ENCODE measurements at places on chromosomes 2 and 18. TPM values are rescaled to one million over a fixed set of nuclear protein-coding genes. Genes with fewer than 3 reads are reported as not detected.

GRCh38 chr2:149857344-149857743, 269.8 kb upstream of the MMADHC start:
- H3K27me3 ChIP-seq, result no peaks in the 10 kb centered on the region
- no peak overlapping the region for H3K27ac ChIP-seq
- no peak overlapping the region for H3K4me3 ChIP-seq
- peaks cover 42% of the 10 kb centered on the region for H3K4me1 ChIP-seq

- H3K27me3 ChIP-seq, result no peaks in the 10 kb centered on the region
- no peaks in the 10 kb centered on the region for H3K4me1 ChIP-seq
- H3K36me3 ChIP-seq, result peaks cover 19% of the 10 kb centered on the region
These were observed 59.3 kb downstream of the ATL2 start for GRCh38 chr2:38317725-38318124.

GRCh38 chr2:198652461-198652860, 805.3 kb downstream of the SATB2 start:
- H3K4me3 ChIP-seq, result no peak overlapping the region
- no peaks in the 10 kb centered on the region for H3K4me1 ChIP-seq
- H3K36me3 ChIP-seq, result no peaks in the 10 kb centered on the region
- H3K27me3 ChIP-seq, result no peaks in the 10 kb centered on the region
- H3K27ac ChIP-seq, result no peak overlapping the region
- no peak for DNase-seq

Gene REG3A
- not detected for total RNA-seq

DNA sequence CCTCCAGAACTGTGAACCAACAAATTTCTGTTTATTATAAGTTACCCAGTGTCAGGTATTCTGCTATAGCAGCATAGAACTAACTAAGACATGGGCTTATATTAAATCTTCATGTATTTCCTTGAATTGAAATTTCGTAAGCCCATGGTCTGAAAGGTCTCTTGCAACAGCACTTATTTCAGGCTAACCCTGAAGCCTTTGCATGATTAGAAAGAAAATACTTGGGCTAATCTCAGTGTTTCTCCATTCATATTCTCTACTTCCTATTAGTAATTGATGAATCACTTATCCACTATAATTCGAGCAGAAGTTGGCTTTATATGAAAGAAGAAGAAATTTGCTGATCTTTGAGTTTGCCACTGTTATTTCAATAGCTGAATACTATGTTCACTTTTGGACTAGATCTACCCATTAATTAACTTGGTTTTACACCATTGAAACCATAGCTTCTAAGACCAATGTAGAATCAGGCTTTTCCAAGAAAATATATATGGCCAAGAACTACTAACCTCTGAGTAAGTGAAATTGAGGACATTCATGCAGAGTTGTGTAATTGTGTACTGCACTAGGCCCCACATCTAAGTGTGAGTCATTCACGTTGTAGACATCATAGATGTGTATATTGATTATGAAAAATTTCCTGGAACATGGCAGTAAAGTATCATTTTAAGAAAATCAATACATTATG, 731.6 kb downstream of the SOCS6 start:
- no peak overlapping the region for H3K4me3 ChIP-seq
- peaks cover 5% of the 10 kb centered on the region for H3K4me1 ChIP-seq
- H3K36me3 ChIP-seq, result no peaks in the 10 kb centered on the region
- H3K27me3 ChIP-seq, result no peaks in the 10 kb centered on the region
- DNase-seq, result peak; percentile 52

DNA sequence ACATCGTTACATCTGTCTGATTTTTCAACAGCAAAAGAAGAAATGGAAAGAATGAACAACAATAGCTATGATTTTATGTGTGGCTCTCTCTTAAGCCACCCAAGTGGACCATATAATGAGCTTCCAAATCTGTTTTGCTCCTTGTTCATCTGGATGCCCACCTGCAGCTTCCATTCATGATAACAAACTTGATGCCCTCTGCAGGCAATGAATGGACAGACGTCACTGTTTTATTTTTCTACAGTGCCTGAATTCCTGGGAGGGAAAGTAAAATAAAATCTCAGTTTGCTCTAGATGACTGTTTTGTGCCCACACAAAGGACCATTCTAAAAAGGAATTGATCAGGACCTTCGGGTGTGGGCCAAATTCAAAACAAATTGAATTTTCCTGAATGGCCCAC, 5.0 kb downstream of the MREG start:
- no peak overlapping the region for H3K27ac ChIP-seq
- no peak for DNase-seq
- H3K4me1 ChIP-seq, result peaks cover 18% of the 10 kb centered on the region
- H3K4me3 ChIP-seq, result no peak overlapping the region

DNA sequence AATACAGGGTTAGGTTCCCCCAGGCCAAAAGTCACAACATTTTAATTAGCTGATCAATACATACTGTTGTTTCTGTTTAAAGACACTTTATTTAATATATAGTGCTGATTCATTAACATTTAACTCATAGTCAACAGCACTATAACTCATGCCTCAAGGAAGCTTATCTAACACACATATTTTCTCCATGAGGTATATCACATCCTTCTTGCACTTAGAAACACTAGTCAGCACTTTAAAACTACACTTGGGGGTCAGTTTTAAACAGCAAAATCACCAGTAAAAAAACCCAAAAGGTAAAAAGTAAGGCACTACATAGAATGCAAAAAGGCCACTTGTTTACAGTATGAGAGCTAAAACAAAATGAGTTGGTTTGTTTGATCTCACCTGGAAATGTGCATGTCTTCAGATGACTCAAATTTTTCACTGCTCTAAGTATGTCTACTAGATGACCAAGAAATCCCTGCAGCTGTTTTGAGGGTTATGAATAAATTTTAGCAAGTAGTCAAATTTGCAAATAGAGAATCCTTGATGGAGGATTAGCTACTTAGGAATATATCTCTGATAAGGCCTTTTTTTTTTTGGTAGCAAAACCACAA, 54.1 kb upstream of the EPB41L5 start:
- peak; percentile 40 for DNase-seq
- H3K27me3 ChIP-seq, result no peaks in the 10 kb centered on the region

DNA sequence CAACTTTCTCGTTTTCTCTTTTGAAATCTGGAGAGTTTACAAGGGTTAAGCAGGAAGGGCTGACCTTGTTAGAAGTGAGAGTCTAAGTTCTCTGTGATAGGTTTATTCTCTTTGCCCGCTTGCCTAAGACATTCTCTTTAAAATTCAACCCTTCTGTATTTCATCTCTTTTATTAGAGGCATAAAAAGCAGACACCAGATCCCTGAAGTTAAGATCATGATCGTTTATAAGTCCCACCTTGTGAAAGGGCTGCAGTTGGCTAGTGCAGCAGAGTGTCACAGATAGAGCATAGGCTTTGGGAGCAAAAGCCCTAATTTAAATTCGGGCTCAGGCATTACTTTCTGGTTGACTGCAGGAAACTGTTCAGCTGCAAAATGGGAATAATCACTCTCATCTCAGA, 181.2 kb downstream of the EPHA4 start:
- no peak overlapping the region for H3K4me3 ChIP-seq
- no peaks in the 10 kb centered on the region for H3K27me3 ChIP-seq
- H3K4me1 ChIP-seq, result no peaks in the 10 kb centered on the region
- DNase-seq, result no peak
- H3K27ac ChIP-seq, result no peak overlapping the region

GRCh38 chr2:191428141-191428540, 182.9 kb downstream of the MYO1B start:
- no peaks in the 10 kb centered on the region for H3K4me1 ChIP-seq
- no peak for DNase-seq
- no peak overlapping the region for H3K27ac ChIP-seq
- H3K27me3 ChIP-seq, result no peaks in the 10 kb centered on the region
- H3K4me3 ChIP-seq, result no peak overlapping the region

- DNase-seq, result no peak
- H3K4me3 ChIP-seq, result no peak overlapping the region
- H3K4me1 ChIP-seq, result peaks cover 8% of the 10 kb centered on the region
- no peak overlapping the region for H3K27ac ChIP-seq
- no peaks in the 10 kb centered on the region for H3K27me3 ChIP-seq
- no peaks in the 10 kb centered on the region for H3K36me3 ChIP-seq
These were observed 18.1 kb upstream of the PUM2 start for GRCh38 chr2:20368706-20369105.

Gene STPG4
- total RNA-seq, result not detected

Gene MEIS1
- 21.4 TPM for total RNA-seq

GRCh38 chr2:135904341-135904989, 28.2 kb upstream of the MCM6 start:
- no peaks in the 10 kb centered on the region for H3K27me3 ChIP-seq
- no peak overlapping the region for H3K4me3 ChIP-seq
- H3K4me1 ChIP-seq, result peaks cover 8% of the 10 kb centered on the region

Gene FBXO48
- total RNA-seq, result 0.38 TPM

Gene GPR17
- not detected for total RNA-seq

Gene GTF2A1L
- 0.13 TPM for total RNA-seq

Gene CLHC1
- 1.6 TPM for total RNA-seq

GRCh38 chr2:100988630-100989417, 13.3 kb upstream of the RPL31 start:
- H3K27me3 ChIP-seq, result no peaks in the 10 kb centered on the region
- peak; percentile 56 for DNase-seq
- H3K4me1 ChIP-seq, result no peaks in the 10 kb centered on the region
- H3K27ac ChIP-seq, result no peak overlapping the region
- H3K4me3 ChIP-seq, result no peak overlapping the region
- no peaks in the 10 kb centered on the region for H3K36me3 ChIP-seq

- peak overlapping the region; percentile 23 for H3K27ac ChIP-seq
- no peak overlapping the region for H3K4me3 ChIP-seq
- peaks cover 45% of the 10 kb centered on the region for H3K4me1 ChIP-seq
- DNase-seq, result peak; percentile 65
- no peaks in the 10 kb centered on the region for H3K36me3 ChIP-seq
These were observed 358.2 kb upstream of the UBE2E3 start for GRCh38 chr2:180621941-180622918.

GRCh38 chr18:55634545-55634944, 46.6 kb upstream of the TCF4 start:
- peak; percentile 75 for DNase-seq
- H3K36me3 ChIP-seq, result no peaks in the 10 kb centered on the region
- no peak overlapping the region for H3K4me3 ChIP-seq
- H3K4me1 ChIP-seq, result peaks cover 16% of the 10 kb centered on the region

DNA sequence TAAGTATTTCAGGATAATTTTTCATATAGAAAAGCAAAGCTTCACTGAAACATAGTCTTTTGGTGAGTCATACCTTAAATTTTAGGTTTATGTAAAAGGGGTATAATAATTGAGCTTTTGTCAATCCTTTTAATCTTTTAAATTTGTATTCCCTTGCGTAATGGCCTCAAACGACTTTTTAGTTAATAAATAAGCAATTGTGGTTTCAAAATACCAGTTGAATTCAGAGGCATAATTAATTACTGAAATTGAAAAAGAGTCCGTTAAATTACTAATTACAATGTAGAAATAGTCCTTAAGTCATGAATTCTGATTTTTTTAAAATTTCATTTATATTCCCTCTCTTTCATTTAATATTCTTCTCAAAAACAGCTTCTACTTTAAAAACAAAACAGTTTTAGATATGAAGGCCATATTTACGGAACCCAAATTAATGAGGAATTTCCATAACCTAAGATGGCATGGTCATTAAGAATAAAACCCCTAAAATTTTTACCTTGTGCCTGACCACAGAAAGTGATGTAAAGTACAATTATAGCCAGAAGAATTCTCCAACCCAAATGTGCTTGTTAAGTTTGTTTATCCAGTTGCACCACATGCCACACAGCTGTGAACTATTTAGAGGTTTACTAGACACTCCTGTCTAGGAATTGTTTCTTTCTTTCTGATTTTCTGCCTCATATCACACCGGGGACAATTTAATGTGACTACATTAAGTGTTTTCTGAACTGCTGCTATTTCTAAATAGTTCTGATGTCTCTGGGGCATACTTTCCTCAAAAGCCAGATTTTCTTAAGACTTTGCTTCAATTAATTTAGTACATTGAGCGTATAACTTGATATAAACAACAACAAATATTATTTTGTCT, 60.7 kb upstream of the ITGA4 start:
- no peaks in the 10 kb centered on the region for H3K36me3 ChIP-seq
- DNase-seq, result peak; percentile 14
- no peak overlapping the region for H3K27ac ChIP-seq
- no peak overlapping the region for H3K4me3 ChIP-seq

Gene CCDC102B
- 0.89 TPM for total RNA-seq

- H3K36me3 ChIP-seq, result no peaks in the 10 kb centered on the region
- no peak overlapping the region for H3K4me3 ChIP-seq
- H3K27ac ChIP-seq, result no peak overlapping the region
- DNase-seq, result no peak
These were observed 2.1 kb downstream of the ITPRIPL1 start for GRCh38 chr2:96326990-96327820.

- no peak overlapping the region for H3K4me3 ChIP-seq
- no peak for DNase-seq
- H3K27me3 ChIP-seq, result peaks cover 35% of the 10 kb centered on the region
- no peak overlapping the region for H3K27ac ChIP-seq
- H3K4me1 ChIP-seq, result no peaks in the 10 kb centered on the region
- no peaks in the 10 kb centered on the region for H3K36me3 ChIP-seq
These were observed 4.8 kb upstream of the CAPN14 start for GRCh38 chr2:31222071-31222470.

- peak overlapping the region; percentile 86 for H3K27ac ChIP-seq
- H3K4me1 ChIP-seq, result peaks cover 17% of the 10 kb centered on the region
- no peaks in the 10 kb centered on the region for H3K36me3 ChIP-seq
These were observed 47.5 kb downstream of the ZFP36L2 start for GRCh38 chr2:43178602-43179542.

Gene AGXT
- total RNA-seq, result not detected
